Stimulated activated CD4-positive, alpha-beta T cell treated with anti-CD3 and anti-CD28 coated beads, Interleukin-4, amount 100 ng/mL, for 48 hours (primary cell): ENCODE measurements at places on chromosomes 13 and 19.

GRCh38 chr19:22052644-22053013 lies 345 bp downstream of the ZNF257 start:
- DNase-seq: peak; percentile 10

GRCh38 chr13:41917641-41918040 lies 43.3 kb downstream of the VWA8 start:
- DNase-seq: no peak

DNA sequence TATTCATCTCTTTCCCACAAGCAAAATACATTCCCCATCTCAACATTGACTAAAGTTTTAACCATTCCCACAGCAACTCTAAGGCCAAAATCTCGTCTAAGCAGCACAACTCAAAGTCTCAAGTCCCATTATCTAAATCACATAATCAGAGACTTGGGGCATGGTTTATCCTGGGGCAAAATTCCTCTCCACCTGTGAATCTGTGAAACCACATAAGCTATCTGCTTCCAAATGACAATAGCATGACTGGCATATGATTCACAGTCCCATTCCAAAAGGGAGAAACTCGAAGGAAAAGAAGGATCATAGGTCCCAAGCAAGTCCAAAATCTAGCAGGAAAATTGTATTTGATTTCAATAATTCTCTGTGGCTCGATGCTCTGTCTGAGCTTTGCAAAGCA lies 73.0 kb downstream of the ANKRD10 start:
- no peak for DNase-seq

DNA sequence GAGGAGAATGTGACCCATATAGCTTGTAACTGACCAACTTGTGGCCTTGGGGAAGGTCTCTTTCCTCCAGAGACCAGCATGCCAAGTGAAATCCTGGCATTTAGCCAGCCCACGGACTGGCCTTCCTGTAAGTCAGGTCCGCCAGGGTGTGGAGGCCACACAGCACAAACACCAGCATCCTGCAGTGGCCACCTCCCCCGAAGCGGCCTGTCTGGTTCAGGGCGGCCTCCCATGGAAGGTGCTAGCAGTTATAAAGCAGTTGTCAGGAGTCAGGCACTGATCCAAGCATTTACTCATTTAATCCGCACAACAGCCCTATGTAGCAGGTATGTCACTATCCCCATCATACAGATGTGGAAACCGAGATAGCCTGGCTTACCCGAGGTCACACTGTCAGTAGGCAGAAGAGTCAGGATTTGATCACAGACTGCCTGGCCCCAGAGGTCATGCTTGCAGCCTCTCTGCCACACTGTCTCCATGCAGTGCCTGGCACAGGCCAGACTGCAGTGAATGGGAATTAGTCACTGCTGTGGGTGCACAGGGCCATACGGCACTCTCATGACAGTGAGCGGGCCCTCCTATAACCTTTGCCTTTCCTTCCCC lies 36.7 kb downstream of the CAPN12 start:
- no peak for DNase-seq

DNA sequence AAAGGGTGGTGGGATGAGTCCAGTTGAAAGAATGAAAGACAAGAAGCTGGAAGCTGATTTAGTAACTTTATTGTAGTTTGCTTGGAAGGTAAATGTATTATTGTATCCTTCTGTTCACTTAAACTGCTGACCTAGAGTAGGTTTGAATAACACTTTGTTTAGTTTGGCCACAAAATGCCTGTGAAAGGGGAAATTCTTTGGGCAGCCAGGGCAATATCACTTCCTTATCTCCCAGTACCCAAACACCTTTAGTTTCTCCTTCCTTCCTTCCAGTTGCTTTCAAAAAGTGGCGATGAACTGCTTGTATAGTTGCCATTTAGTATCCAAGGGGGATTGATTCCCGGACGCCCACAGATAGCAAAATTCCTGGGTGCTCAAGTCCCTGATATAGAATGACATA lies 120.1 kb downstream of the PAN3 start:
- no peak for DNase-seq

GRCh38 chr13:48448959-48449614 lies 36.2 kb upstream of the LPAR6 start:
- no peak for DNase-seq

- no peak for DNase-seq
Observed at GRCh38 chr19:44525721-44526430, 3.6 kb downstream of the CEACAM20 start.

GRCh38 chr13:110964229-110965037 lies 49.6 kb upstream of the ANKRD10 start:
- DNase-seq: no peak

GRCh38 chr13:53079691-53080090 lies 51.1 kb downstream of the OLFM4 start:
- no peak for DNase-seq

DNA sequence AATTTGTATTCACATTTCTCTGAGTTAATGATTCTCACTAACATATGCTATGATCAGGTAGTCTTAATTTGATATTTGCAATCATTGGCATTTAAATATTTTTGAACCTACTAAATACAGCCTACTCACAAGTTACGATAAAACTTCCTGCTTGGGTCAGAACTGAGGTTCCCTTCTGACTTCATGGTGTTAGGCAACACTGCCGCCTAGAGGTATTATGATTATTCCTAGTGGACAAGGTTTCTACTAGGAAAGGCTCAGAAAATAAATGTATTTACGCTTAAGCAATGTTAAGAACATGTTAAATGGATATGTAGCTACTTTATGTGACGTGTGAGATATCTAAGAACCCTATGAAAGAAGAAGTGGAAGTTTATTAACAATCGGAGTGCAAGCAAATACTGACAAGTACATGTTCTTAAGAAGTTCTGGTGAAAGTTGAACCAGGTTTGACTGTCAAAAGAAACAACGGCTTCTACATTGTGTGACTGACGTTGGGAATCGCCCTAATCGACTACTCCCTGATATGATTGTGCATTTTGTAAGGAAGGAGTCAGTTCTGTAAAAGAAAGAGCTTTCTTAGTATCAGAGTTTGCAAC lies 1395.8 kb downstream of the SLITRK5 start:
- no peak for DNase-seq

GRCh38 chr13:23957981-23958380 lies 60.7 kb upstream of the C1QTNF9B start:
- DNase-seq: no peak

DNA sequence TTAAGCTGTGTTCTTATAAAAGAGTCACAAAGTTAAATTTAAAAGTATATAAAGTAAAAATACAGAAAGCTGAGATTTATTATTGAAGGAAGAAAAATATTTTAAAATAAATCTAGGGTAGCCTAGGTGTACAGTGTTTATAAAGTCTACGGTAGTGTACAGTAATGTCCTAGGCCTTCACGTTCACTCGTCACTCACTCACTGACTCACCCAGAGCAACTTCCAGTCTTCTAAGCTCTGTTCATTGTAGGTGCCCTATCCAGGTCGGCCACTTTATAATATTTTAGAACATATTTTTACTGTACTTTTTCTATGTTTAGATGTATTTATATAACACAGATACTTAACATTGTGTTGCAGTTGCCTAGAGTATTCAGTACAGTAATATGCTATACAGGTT lies 47.4 kb downstream of the NDFIP2 start:
- DNase-seq: no peak

GRCh38 chr19:18253716-18254115 lies 20.5 kb downstream of the IQCN start:
- no peak for DNase-seq
